ENCODE measurements at places on chromosomes 1 and 21.

DNA sequence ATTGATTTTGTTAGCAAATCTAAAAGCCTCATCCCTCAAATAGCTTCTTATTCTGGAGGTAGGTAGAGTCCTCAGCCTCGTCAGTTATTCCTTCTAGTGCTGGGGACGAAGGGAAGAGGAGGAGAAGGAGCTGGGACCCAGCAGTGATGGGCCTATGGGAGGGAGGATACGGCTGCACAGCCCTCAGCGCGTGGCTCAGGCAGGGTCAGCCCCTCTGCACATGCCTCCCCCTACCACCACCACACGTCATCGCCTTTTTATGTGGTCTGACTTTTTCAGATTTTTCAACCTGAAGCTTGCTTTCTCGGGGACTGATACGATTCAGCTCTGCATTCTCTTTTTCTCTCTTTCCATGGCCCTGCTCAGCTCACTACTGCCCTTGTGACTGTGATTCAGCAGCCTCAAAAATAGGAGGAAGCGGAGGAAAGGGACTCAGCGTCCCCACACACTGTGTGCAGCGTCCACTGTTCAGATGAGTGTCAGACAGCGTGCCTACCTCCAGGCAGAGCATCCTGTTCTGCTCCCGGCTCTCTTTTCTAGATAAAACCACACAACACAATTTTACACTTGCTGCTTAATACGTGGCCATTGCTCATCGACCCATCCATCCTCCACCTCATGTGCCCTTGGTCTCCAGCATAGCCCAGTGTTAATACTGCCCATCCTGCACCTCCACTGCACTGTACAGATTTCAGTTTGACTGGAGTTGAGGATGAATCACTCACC lies 827 bp downstream of the OR2B11 start:
- DNase-seq: no peak

DNA sequence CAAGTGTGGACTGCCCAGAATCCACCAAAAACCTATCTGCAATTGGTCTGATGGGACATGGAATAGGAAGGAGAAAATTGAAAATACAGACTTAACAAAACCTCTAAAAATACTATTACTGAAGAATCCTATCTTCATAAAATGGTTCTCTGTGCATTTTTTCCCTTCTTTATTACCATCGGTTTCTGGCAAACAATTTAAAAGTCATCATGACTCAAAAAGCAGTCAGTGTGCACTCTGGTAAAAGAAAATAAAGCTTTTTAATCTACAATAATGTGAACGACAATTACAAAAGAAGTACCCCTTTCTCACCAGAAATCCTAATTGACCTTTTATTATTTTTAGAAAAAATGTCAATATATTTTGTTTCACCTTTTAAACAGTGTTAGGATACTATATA lies 186.3 kb downstream of the TPR start:
- DNase-seq: no peak

DNA sequence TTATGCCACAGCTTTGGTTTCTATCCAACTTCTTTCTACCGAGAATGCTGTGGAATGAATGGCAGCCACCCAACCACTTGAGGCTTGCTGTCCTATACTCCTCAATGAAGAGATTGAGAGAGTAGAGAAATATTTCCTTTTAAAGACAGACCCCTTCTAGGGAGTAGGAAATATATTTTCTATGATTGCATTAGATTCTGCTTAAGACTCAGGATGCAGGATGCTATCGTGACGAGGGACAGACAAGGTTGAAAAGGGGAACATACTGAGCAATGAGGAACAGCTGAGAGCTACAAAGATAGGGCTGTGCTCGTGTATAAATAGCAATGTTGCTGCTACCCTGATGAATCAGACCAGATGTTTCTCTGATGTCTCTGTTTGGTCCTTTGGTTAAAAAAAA lies 7.1 kb upstream of the RASAL2 start:
- DNase-seq: no peak

DNA sequence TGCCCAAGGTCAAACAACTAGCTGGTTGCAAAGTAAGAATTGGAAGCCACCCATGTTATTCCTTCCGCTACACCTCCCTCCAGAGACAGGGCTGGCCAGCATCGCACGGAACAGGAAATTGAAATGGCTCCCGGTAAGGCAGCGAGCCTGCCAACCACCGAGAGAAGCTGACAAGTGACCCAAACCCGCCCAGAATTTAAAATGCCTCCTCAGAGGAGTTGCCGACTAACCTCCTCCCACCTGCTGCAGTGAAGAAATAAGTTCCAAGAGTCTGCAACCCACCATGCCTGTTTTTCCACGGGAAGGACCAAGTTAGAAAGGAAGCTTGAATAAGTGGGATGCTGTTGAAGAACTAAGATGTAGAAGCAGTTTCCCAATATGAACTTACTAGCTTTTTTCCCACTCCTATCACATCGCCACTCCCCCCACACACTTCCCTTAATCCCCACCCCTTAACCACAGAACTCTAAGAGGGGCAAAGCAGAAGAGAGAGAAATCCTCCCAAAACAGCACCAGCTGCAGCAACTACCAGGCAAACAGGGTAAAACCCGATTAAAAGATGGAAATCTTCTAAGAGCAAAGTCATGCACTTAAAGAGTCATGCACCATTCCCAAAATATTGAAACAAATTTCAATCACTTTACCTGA lies 78.6 kb downstream of the TIAM1 start:
- peak; percentile 12 for DNase-seq

GRCh38 chr1:234315588-234315987 lies 57.7 kb upstream of the COA6 start:
- peak; percentile 21 for DNase-seq

DNA sequence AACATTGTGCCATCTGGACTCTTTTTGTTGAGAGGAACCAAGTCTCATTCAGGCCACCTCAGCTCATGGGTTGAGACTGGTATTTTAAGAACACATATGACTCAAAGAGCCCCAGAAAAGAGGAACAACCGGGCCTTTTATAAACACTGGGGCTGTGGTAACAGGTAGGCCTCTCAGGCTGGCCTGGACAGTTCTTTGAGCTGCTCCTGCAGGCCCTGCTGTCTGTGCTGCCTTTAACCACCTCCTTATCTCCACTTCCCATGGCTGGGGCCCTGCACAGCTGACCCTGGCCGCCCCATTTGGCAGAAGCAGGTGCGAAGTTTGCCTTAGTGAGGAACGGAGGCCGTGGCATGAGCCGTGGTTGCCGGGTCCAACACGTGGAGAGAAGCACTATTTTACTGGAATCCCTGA lies 163.3 kb downstream of the RHOU start:
- DNase-seq: no peak

DNA sequence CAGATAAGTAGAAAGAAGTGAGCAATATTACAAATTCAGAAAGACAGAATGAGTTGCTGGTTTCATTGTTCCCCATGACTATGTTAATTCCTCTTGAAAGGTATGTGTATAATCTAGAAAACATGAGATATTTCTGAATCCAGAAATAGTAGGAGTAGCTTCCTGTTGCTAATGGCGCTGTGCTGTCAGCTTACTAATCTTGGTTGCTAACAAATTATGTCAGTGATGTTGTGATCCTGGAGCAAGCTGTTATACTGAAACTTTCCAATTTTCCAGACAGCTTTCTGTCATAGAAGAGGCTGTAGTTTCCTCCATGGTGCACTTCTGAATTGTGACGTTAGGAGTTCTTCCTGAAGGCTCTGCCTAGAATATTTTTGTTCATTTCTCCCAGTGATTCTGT lies 372.3 kb downstream of the USP25 start:
- no peak for DNase-seq

DNA sequence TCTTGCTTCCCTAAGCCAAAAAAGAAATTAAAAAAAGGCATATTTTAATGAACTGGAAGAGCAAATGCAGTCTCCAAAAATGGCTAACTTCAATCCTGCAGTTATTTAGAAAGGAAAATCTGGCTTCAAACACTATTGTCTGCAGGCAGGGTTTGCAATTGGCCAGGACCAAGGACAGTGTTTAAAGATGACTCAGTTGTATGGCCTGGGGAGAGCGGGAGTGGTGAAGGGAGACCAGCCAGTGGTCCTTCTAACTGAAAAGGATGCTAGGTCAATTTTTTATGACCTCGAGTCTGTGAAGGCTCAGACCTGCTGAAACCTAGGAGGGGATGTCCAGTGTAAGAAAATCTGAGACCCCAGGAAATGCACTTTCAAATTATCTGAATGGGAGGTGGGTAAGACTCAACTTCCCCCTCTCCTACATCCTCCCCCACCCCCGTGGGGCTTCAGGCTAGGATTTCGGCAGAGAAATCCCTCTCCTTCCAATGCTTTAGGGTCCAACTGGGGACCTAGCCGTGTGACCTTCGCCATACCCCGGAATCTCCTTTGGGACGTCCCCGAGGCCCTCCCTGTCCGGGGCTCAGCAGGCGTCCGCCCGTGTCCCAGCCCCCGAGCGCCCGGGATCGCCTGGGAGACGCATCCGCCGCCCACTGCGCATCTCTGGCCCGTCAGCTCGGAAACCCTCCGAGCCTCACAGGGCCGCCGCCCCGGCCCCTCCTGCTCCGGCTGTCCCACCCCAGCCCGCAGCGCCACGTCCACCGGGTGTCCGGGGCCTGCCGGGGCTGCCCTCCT lies 602 bp upstream of the RIMKLA start:
- no peak for DNase-seq

DNA sequence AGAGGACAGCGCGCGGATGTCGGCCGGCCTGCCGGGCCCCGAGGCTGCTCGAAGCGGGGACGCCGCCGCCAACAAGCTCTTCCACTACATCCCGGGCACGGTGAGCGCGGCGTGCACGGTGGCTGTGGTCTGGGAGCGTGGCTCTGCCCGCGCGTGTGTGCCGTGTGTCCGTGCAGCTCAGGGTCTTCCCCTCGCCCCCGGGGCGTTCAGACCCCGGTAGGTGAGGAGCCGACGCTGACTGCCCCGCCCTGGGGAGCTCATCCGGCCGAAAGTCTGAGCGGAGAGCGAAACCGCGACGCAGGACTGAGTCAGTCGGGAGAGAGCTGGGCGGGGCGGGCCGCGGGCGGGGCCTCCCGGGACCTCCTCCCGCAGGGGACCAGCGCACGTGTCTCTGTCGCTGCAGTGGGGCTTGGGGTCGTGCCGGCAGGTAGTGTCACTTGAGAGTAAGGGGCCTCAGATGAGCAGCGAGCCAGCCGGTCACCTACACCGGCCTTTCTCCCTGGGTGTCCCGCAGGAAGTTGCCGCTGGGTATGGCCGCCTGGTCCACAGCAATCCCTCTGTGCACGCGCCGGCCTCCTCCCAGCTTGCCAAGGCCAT lies 520 bp downstream of the PLEKHN1 start:
- peak; percentile 93 for DNase-seq

GRCh38 chr1:54375712-54376429 lies 30.3 kb downstream of the SSBP3 start:
- DNase-seq: no peak

DNA sequence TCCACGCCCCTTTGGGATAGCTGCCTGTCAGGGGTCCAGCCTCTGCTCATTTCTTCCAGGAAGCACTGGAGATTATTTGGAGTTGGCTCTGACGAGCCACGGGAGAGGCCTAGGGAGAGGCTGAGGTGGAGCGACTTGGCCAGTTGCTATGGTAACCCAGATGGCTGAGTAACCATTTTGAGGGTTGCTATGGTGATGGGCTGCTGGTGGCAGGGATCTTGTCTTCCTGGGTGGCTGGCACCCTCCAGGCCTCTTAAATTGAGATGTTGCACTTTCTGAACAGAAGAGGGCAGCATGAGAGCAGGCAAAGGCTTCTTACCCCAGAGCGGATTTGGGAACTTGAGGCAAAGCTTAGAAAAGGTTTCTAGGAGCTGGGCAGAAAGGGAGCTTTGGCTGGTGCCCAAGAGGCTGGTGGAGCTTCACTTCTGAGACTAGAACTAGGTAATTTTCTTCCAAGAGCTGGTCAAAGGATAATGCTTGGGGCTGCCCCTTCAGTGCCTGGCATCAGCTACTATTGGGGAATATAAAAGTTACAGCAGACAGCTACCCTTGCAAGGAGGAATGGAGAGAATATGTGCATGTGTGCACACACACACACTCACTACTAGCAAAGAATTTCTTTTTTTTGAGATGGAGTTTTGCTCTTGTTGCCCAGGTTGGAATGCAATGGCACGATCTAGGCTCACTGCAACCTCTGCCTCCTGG lies 72.5 kb downstream of the NDUFS5 start:
- peak; percentile 71 for DNase-seq

GRCh38 chr21:35926003-35926740 lies 134.2 kb downstream of the SETD4 start:
- no peak for DNase-seq

DNA sequence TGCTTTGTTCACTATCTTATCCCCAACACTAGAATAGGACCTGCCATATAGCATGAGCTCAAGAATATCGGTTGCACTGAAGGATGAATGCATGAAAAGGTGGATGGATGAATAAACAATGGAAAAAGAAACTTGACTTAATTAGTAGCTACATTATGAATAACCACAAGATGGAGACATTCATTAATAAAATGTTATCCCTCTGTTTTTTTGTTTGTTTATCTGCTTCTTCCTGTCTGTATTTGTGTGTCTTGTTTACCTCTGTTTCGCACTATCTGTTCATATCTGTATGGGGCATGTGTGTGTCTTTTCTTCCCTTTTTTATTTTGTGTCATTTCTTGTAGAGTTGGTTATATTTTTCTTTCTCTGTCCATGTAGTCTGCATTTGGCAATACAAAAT lies 1.1 kb upstream of the OR14I1 start:
- DNase-seq: no peak

DNA sequence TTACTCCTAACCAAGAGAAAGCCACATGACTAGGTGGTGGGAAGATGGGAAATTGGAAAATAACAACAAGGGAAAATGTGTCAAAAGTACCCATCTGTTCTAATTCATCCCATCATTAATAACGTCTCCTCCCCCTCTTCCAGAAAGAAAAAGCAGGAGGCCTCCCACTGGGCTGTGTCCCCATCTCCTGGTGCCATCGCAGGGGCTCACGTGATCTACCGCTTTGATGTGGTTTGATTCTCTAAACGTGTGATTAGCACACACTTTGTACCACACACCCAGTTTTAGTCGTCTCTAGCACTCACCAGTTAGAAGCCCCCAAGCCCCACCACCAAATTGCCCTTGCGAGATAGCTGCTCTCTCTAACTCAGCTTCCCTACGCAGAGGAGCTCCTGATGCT lies 353.6 kb downstream of the RRAGC start:
- DNase-seq: no peak

GRCh38 chr1:81915937-81916336 lies 115.2 kb downstream of the ADGRL2 start:
- DNase-seq: no peak

DNA sequence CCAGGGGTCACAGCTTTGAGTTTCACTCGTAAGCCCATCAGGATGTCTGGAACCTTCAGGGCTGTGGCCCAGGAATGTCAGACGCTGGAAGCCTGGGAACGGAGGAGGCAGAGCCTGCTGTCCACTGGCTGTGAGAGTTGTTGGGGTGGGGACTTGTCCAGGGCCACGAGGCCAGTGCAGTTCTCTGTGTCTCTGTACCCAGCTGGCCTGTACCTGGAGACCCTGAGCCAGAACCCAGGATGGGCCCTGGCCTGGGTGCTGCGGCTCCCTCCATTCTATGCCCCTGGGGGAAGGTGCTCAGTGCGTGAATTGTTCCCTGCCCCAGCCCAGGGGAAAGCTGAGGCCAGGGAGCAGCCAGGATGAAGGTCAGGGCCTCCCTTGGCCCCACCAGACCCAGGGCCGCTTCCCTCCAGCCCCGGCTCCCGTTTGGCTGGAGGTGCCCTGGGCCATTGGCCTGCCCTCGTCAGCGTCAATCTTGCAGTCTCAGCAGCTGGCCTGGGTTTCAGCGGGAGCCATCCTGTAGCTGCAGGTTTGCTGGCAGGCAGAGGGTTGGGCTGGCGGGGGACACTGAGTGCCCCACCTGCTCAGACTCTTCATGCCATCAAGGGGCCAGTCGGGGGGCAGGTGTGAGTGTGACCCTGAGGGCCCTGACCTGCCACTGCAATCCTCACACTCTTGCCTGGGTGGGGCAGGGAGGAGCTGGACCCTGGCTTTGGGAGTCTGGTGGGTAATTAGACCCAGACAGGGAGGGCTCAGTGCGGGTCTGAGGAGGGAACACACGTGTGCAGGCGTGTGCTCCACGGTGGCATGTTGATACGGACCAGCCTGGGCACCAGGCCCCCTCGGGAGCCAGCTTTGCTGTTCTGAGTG lies 724 bp upstream of the CALML6 start:
- DNase-seq: no peak

All from CD4-positive, alpha-beta T cell treated with Interleukin-6 for 4 hours (primary cell).